ENCODE measurements at places on chromosomes 2 and 18.
A peak's percentile ranks its signal among the peaks of the same experiment; 100 is the strongest.

DNA sequence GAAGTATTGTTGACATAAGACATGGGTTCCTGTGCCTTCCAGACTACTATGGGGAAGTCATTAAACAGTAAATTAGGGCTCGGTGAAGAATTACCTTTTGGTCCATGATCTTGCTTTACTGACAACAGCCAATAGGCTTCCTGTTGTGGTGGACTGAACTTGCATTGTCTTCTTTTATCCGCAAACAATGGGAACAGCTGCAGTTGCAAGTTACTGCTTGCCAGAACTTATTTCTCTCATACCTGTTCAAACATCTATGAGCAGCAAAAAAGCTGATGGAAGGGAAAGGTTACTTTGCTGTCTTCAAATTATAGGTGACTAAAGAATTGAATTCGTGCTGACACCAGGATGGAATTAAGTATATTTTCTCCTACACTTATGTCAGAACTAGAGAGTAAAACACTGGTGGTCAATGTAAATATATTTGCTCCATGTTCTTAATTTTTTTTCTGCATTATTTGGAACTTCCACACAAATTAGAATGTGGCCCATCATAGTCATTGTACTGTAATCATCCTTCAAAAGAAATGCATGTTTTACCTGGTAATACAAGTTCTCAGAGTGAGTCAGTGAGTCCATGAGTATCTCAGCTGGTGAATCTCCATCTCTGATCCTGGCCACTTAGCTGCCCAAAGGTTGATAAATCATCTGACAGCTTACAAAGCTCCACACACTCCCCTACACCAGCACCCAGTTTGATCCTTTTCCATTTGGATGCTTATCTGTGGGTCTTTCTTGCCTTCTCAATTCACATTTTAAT, 37.3 kb upstream of the RNF152 start:
- DNase-seq, result no peak

GRCh38 chr2:51103205-51103604, 71.3 kb upstream of the NRXN1 start:
- no peak for DNase-seq

DNA sequence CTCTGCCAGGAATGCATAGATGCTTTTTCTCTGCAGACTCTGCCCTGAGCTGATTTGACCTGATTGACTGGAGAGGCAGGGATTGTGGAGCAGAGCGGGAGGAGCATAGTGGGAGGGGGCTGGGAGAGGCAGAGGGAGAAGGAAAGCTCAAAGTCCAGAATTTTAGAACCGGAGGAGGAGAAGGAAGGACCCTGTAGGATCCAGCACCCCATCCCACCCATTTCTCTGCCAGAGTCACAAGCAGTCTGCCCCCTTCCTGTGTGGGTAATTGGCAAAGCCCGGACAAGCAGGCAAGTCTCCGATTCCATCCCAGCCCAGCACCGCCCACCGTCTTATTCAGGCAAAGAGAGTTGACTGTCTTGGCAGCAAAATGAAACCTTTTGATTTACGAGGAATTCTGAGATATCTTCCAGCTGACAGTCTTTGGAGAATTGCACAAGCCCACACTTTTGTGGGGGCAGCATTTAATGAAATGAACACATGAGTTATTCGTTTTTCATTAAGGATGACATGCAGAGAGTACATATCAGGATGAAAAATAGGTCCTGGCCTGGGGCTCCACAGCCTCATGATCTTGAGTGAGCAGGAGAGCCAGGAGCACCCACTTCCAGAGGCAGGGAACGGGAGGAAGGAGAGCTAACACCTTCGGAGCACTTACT, 103.1 kb downstream of the MCFD2 start:
- DNase-seq, result peak; percentile 87

- DNase-seq, result no peak
Observed at GRCh38 chr18:12306752-12307700, 1.0 kb upstream of the TUBB6 start.

DNA sequence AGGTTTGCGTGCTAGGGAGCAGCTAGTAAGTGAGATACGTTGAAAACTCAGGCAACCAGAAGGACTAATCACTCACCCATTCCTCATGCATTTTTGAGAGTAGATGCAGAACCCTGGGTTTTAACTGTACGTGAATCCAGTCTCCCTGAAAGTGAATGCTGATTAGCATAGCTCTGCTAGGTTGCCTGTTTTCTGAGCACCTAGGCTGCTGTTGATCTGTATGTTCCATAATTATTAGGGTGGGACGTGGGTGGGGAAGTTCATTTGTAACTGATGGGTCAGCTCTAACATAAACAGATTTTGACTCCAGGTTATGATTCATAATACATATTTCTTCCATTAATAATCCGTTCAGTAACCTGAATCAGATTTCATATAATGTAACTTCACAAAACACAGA, 379.0 kb upstream of the FANCL start:
- DNase-seq, result no peak

DNA sequence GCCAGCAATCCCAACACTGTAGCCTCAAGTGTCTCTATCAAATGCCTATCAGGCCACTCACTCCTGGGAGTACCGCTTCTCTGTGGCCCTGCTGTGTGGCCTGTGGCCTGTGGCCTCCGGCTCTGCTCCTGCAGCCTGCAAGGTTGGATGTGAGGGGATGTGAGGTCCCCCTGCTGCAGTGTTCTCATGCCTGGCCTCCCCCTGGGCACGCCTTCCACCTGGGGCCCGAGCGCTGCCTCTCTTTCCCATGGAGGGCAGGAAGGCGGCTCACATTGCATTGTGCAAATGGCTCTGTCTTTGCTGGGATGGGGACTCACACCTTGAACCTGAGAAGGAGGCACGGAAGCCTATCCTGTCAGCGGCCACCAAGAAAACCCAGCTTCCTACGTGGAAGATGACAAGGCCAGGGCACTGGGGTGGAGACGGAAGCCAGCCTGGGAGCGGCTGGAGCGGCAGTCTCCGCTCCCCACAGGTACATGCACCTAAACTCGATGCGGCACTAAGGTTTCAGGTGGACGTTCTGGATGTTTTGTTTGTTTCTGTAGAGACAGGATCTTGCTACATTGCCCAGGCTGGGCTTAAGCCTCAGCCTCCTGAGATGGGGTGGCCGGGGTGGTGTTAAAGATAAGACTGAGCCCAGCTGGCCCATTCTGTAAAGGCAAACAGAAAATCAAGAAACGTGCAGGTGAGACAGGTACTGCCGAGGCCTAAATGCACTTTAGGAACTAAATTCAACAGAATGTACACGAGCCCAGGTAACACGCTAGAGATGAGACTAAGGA, 140.1 kb downstream of the HDAC4 start:
- no peak for DNase-seq

- DNase-seq, result no peak
Observed at GRCh38 chr2:177606636-177607035, 214.1 kb downstream of the AGPS start.

DNA sequence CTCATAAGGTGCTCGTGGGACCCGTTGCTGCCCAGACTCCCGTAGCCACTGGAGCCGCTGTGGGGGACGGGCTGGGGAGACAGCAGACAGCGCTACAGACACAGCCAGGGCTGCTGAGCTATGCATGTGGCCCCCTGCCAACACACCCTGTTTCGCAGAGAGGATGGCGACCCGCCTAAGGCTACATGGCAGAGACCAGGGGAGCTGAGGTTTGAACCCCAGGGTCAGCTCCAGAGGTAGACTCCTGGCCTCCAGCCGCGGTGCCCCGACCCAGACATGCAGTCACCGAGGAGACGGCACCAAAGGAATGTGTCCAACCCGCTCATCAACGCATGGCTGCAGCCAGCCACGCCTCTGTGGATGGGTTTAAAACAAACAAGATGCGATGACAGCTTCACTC, 21.0 kb upstream of the HES6 start:
- no peak for DNase-seq

DNA sequence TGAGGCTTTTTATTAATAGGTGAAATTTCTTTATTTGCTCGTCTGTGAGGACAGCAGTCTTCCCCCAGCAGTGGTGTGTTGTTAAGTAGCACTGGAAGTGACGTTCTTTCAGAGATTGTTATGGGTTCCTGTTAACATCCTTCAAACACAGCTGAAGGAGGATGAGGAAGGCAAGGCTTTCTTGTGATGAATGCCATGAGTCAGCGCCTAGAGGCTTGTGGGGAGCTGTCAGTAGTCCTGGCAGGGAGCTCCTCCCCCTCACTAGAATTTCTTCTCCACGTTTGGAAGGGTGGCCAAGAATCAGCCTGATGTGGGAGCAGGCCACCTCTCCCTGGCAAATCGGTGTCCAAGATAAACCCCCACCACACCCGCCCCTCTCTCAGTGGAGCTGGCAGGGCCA, 113.2 kb downstream of the ARHGEF4 start:
- no peak for DNase-seq

All from AG09319 (cell line).